Neural crest cell (in vitro differentiated cells): ENCODE measurements at places on chromosomes 6 and 20. TPM values are rescaled to one million over a fixed set of nuclear protein-coding genes. Genes with fewer than 3 reads are reported as not detected.

GRCh38 chr6:90530882-90531281, 56.0 kb downstream of the MAP3K7 start:
- H3K4me3 ChIP-seq, result no peak overlapping the region
- no peak for DNase-seq
- H3K27ac ChIP-seq, result no peak overlapping the region
- H3K36me3 ChIP-seq, result no peaks in the 10 kb centered on the region
- H3K4me1 ChIP-seq, result peaks cover 20% of the 10 kb centered on the region
- no peaks in the 10 kb centered on the region for H3K27me3 ChIP-seq

SSTR4 gene
- not detected in 2 replicates for total RNA-seq

DNA sequence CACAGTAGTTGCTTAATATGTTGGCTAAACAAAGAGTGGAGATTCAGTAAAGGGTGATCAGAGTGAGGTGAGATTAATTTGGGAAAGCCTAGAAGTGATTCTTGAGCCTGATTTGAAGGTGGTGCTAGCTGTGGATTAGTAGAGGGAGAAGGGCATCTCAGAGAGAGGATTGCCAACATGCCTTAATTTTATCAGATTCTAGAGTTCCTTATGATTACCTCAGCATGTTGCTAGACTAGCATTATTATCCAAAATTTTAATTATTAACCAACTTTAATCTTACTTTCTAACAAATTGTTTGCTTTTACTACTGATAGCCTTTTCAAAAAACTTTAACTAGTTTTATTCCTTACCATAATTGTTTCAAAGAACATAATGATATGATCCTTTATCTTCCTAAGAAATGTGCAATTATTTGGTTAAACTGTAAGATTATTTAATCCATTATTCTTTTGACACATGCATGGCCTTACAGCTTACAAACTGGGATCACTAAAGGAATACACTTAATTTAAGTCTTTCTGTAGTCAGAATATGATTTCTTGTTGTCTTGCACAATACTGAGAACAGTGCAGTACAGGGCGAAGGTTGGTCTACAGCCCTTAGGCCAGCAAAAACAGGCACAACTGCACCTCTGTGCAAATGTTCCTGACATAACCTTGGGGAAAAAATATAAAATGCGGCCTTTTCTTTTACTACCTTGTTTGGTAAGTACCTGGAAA, 88.9 kb downstream of the SLC16A10 start:
- H3K36me3 ChIP-seq, result no peaks in the 10 kb centered on the region
- H3K4me3 ChIP-seq, result no peak overlapping the region
- no peaks in the 10 kb centered on the region for H3K27me3 ChIP-seq
- H3K4me1 ChIP-seq, result no peaks in the 10 kb centered on the region
- DNase-seq, result no peak

- no peaks in the 10 kb centered on the region for H3K36me3 ChIP-seq
- peaks cover 8% of the 10 kb centered on the region for H3K4me1 ChIP-seq
- H3K27me3 ChIP-seq, result peaks cover 18% of the 10 kb centered on the region
- no peak for DNase-seq
Measured at GRCh38 chr6:26593278-26594130, 3.2 kb upstream of the ABT1 start.

- H3K27me3 ChIP-seq, result no peaks in the 10 kb centered on the region
- DNase-seq, result no peak
- H3K4me3 ChIP-seq, result no peak overlapping the region
- H3K27ac ChIP-seq, result no peak overlapping the region
Measured at GRCh38 chr20:19958928-19959327, 58.2 kb upstream of the NAA20 start.

DNA sequence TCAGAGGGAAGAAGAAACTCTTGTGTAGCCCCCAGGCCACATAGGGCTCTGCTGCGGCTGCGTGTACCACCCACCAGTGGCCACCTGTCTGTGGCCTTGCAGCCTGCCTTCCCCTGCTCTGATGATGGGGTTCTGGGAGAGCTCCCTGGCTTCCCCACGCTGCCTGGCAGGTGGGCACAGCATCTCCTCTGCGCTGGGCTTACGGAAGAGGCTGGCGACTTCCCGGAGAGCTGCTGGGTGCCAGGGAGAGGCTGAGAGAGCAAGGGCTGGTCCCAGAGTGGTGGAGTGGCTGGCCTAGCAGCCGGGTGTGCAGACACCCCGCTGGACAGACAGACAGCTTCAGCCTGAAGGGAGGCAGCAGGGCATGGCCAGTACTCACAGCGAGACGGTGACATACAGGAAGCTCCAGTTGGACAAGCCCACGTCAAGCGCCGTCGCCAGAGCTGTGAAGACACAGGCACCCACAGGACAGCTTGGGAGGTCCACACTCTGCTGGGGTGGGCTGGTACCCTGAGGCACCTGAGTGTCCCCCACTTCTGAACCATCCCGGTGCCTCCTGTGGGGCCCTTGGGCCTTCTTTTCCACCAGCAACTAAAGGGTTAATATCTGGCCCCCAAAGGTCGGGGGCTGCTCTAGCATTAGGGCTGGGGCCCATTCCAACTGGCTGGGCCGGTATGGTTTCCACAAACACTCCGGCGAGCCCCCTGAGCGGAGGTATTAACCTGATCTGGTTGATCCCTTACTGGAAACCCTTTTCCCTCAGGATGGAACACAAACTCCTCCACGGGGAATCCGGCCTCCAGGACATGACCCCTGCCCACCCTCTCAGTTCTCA, 48.1 kb upstream of the CDH22 start:
- no peak overlapping the region for H3K4me3 ChIP-seq
- no peaks in the 10 kb centered on the region for H3K36me3 ChIP-seq
- no peak overlapping the region for H3K27ac ChIP-seq
- no peaks in the 10 kb centered on the region for H3K27me3 ChIP-seq

DNA sequence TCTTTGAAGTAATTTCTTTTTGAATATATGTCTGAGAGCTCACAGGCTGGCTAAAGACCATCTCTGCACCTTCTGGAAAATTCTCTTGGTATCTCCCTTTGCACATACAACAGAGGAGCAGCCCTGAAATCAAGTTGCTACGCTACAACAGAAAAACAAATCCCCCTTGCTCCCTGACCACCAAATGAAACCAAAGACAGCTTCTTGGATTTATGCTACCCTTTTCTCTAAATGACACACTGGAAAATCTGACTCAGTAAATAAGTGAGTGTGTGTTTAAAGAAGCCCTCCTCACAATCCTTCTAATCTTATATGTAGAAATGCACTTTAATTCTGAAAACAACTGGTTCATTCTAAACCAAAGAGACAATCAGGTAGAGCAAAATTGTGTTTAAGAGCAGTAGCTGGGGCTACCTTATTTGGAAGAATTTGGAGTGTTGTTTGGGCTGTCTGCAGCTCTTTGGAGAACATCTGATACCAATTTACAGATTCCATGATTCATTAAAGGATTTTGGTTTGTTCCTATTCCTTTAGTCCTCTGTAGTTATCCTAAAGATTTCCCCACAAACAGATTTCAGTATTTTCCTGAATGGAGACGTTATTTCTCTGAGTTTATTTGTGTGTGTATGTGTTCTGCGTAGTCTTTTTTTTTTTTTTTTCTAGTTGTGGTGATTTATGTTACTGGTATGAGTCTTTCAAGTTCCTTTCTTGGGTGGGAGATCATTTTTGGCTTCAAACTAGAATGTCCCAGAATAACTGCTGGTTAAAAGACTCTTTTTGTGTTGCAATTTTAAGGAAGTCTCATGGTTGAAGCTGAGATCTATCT, 36.4 kb upstream of the UTRN start:
- DNase-seq, result no peak
- H3K4me1 ChIP-seq, result no peaks in the 10 kb centered on the region
- no peak overlapping the region for H3K27ac ChIP-seq
- peaks cover 3% of the 10 kb centered on the region for H3K36me3 ChIP-seq
- H3K4me3 ChIP-seq, result no peak overlapping the region

DNA sequence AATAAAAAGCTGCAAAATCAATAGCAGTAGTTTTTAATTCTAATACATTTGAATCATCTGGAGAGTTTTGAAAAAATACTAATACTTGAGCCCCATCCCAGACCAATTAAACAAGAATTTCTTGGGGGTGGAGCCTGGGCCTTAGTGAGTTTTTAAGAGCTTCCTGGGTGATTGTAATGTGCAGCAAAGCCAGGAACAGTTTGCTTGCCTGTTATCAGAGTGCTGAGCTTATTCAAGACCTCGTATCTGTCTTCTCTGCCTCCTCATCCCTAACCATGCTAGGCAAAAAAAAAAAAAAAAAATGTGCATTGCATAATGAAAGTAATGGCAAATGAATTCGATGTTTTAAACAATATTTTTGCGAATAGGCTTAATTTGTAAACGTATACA, 36.4 kb upstream of the MYB start:
- DNase-seq, result no peak
- H3K4me1 ChIP-seq, result no peaks in the 10 kb centered on the region
- no peaks in the 10 kb centered on the region for H3K27me3 ChIP-seq
- no peaks in the 10 kb centered on the region for H3K36me3 ChIP-seq
- no peak overlapping the region for H3K4me3 ChIP-seq

CASS4 gene
- 0.14 and 0.16 TPM in 2 replicates for total RNA-seq

DNA sequence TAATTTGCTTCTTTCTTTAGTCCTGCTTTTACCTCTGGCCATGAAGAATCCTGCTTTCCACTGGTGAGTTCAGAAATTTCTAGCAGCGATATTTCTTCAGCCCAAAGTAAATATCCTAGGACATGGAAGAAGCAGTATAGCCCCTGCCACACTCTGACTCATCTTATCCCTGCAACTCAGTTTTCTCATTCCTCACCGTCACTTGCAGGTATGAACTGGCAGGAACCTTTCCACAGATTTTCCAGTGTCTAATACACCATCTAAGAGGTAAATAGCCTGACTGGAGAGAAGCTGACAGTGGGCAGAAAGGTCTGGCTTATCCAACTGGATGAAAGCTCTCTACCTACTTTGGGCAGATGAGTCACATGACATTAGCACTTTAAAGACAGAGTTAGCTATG, 816.7 kb upstream of the FLRT3 start:
- no peak overlapping the region for H3K4me3 ChIP-seq
- no peaks in the 10 kb centered on the region for H3K4me1 ChIP-seq
- H3K36me3 ChIP-seq, result peaks cover 5% of the 10 kb centered on the region
- no peak for DNase-seq
- H3K27me3 ChIP-seq, result no peaks in the 10 kb centered on the region
- no peak overlapping the region for H3K27ac ChIP-seq

DNA sequence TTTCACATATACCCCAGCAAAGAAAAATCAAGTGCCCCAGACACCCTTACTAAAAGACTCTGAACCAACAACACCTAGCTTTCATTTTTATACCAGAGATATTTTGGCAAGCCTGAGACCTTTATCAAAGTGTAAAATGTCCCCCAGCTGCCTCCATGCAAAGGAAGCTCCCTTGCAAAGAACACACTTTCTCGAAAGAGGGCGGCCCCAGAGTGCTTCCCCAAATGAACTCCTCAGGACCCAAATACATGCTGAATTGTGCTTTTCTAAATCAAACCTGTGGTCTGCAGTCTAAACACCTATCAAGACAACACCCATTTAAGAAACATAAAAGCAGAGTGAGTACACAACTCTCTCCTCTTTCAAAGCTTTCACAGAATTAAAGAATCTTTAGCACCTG, 490 bp downstream of the IPCEF1 start:
- H3K36me3 ChIP-seq, result no peaks in the 10 kb centered on the region
- H3K27ac ChIP-seq, result no peak overlapping the region
- peaks cover 16% of the 10 kb centered on the region for H3K4me1 ChIP-seq
- H3K27me3 ChIP-seq, result no peaks in the 10 kb centered on the region
- no peak overlapping the region for H3K4me3 ChIP-seq

DNA sequence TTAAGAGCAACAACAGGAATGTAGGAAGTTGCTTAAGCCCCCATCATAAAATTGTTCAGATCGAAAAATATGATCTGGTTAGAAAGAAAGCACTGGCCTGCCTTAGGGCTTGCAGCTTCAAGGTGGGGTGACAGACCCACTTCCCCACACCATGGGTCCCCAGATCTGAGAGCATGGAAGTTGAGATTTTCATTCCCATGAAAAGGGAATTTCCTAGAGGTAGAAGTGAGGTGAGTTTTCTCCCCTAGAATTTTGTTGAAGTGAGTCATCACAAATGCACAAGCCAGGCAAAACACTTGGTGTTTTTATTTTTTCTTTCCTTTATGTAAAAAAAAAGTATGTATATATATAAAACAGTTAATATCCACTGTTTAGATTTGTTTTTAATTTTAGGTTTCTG, 213.6 kb upstream of the SUPT3H start:
- H3K36me3 ChIP-seq, result no peaks in the 10 kb centered on the region
- no peak overlapping the region for H3K27ac ChIP-seq

DNA sequence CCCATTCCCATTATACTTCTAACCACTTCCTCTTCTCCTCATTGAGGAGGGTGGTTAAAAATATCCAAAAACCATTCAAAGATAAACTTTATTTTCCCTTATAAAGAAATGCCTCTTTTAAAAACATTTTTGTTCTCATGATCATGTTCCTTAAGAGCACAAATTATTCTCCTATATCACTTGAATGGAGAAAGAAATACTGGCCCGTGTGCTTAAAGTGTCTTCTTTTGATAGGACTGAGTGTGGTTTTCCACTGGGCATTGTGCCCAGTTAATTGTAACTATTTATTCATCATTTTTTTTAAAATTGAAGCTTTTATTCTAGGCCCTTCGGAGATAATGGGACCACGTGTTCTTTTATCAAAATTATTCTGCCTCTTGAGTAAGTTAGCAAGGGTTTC, 871.5 kb downstream of the QKI start:
- H3K27ac ChIP-seq, result no peak overlapping the region
- no peak for DNase-seq
- H3K4me1 ChIP-seq, result peaks cover 6% of the 10 kb centered on the region

DNA sequence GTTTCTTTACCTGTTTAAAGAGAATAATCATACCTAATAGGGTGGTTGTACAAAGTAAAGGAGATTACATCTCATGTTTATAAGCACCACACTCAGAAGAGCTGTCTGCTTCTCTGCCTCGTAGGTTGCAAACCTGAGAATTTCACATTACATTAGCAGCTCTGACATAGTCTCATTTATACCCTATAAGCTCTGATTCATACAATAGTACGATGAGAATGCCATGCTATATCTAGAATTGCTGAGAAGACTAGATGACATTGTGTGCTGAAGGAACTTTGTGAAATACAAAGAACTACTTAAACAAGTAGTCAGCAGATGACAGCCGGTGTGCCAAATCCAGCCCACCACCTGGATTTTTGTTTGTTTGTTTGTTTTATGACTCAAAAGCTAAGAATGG, 121.2 kb downstream of the ADAT2 start:
- H3K27ac ChIP-seq, result no peak overlapping the region
- peaks cover 2% of the 10 kb centered on the region for H3K4me1 ChIP-seq
- no peak overlapping the region for H3K4me3 ChIP-seq

- no peak overlapping the region for H3K4me3 ChIP-seq
- H3K27me3 ChIP-seq, result no peaks in the 10 kb centered on the region
- H3K4me1 ChIP-seq, result no peaks in the 10 kb centered on the region
- DNase-seq, result no peak
- H3K27ac ChIP-seq, result no peak overlapping the region
Measured at GRCh38 chr6:81734081-81734480, 18.4 kb downstream of the TENT5A start.

MUC21 gene
- total RNA-seq, result not detected in 2 replicates

DNA sequence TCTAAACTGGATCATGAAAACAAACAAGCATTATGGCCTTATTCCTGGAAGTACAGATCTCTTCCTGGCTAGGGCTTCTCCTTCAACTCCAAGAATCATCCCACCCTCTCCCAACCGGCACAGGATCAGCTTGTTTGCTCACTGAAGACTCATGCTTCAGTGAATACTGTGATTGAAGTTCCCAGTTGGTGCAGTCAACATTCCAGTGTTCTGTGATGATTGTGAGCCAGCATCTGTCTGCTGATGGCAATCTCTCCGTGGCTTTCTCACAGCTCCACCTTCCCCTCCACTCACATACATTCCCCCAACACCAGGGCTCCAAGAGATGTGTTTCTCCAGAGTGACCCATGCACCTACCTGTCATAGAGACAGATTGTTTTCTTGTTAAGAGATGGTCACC, 421.3 kb upstream of the BTBD3 start:
- H3K27me3 ChIP-seq, result no peaks in the 10 kb centered on the region
- no peak overlapping the region for H3K27ac ChIP-seq
- DNase-seq, result no peak
- H3K4me1 ChIP-seq, result peaks cover 28% of the 10 kb centered on the region
- H3K4me3 ChIP-seq, result no peak overlapping the region
- no peaks in the 10 kb centered on the region for H3K36me3 ChIP-seq

MOG gene
- not detected in 2 replicates for total RNA-seq
